ENCODE measurements at places on chromosomes 1 and 21. TPM values are rescaled to one million over a fixed set of nuclear protein-coding genes. Genes with fewer than 3 reads are reported as not detected.

DNA sequence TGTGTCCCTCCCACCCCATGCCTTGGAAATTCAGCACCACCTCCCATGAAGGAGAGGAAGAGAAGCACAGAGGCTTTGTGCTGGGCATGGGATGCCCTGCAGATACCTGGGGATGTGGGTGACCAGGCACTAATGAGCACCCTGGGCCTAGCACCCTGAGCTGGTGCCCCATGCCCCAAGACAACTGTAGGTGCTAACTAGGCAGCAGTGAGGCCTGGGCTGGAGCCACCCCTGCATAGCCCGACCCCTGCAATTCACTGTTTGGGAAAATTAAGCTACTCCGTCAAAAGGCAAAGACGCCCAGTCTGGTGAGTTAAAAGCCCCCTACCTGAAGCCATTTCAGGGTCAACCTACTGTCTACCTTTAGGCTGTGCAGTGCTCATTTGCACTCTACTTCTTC lies 5.4 kb downstream of the KCNA2 start:
- peaks cover 60% of the 10 kb centered on the region for H3K27me3 ChIP-seq
- H3K27ac ChIP-seq, result no peak overlapping the region
- no peak overlapping the region for H3K4me3 ChIP-seq
- H3K36me3 ChIP-seq, result no peaks in the 10 kb centered on the region
- no peak for DNase-seq

DNA sequence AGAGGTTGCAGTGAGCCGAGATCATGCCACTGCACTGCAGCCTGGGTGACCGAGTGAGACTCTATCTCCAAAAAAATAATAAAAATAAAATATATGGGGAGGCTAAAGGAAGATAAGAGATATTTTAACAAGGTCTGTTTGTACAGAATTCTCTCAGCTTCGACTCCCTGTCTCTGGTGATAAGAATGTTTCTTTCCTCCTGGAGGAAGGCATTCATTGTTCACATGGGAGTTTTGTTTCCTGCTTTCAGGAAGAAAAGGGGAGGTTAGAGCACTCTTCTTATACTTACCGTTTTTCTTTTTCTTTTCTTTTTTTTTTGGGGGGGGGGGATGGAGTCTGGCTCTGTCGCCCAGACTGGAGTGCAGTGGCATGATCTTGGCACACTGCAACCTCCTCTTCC lies 2.0 kb upstream of the NAXE start:
- no peak overlapping the region for H3K4me3 ChIP-seq
- DNase-seq, result no peak
- H3K27ac ChIP-seq, result no peak overlapping the region
- no peaks in the 10 kb centered on the region for H3K27me3 ChIP-seq

TMEM125 gene
- total RNA-seq, result 0.73 TPM

DNA sequence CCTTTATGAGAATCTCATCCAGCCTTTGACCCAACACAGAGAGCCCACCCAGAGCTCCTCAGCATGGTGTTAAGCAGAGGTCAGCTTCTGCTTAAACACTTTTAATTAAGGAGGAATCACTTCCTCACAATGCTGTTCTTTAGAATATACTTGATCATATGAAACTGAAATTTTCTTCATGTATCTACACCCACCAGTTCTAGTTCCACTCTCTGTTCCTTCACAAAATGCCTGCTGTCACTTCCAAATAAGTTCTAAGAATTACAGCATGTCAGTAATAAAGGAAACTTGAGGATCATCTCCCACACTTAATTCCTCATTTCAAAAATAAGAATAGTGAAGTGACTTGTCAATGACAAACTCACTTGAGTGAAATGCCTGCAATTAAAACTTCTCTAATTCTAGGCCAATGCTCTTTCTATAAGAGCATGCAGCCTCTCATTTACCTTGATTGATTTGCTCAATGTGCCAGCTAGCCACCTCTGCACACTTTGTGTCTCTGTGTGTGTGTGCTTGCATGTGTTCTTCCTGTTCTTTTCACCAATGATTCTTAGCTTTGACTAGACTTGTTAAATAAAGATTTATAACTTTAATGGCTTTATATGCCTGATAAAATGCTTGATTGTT lies 356.3 kb downstream of the PLPP3 start:
- no peak overlapping the region for H3K27ac ChIP-seq
- DNase-seq, result no peak
- no peak overlapping the region for H3K4me3 ChIP-seq
- H3K36me3 ChIP-seq, result no peaks in the 10 kb centered on the region
- H3K27me3 ChIP-seq, result no peaks in the 10 kb centered on the region

TTC22 gene
- not detected for total RNA-seq

GRCh38 chr1:108644984-108645383 lies 15.9 kb downstream of the HENMT1 start:
- no peaks in the 10 kb centered on the region for H3K4me1 ChIP-seq
- DNase-seq, result no peak
- H3K27ac ChIP-seq, result no peak overlapping the region

- H3K27me3 ChIP-seq, result no peaks in the 10 kb centered on the region
- H3K36me3 ChIP-seq, result no peaks in the 10 kb centered on the region
- DNase-seq, result no peak
- H3K27ac ChIP-seq, result no peak overlapping the region
Observed at GRCh38 chr1:100448366-100448765, 89.6 kb upstream of the GPR88 start.

DNA sequence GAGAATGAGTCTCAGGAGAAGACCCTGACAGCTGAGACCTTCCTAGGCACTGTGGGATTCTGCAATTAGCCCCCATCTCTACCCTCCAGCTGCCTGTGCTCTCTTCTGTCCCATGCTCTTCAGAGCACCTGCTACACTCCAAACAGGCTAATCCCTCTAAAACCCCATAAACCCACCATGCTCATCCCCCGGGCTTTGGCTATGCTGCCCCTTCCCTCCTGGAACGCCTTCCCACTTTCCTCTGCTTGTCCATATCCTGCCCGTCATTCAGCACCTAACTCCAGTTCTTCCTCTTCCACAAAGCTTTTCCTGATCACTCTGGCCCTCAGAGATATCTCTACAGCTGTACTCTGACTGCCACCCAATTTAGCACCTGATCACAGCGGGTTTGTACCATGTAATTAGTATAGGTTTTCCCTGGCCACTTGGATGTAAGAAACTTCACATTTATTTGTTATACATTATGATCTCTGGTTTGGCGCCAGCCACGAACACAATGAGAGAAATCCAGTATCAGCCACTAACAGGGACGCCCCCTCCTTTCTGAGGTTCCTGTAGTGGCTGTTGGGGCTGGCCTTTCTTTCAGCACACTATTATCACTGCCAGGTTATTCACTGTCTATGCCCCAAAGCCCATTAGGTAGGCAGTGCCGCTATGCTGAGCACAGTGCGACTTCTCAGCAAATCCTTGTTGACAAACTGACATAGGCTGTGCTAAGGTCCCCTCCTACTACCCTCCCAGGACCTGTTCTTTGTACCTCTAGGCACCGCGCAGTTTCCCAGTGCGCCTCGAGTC lies 45.1 kb downstream of the CDC7 start:
- no peaks in the 10 kb centered on the region for H3K27me3 ChIP-seq
- no peaks in the 10 kb centered on the region for H3K36me3 ChIP-seq
- H3K4me1 ChIP-seq, result peaks cover 5% of the 10 kb centered on the region
- no peak overlapping the region for H3K4me3 ChIP-seq
- no peak overlapping the region for H3K27ac ChIP-seq
- no peak for DNase-seq

NR5A2 gene
- not detected for total RNA-seq

RSBN1 gene
- total RNA-seq, result 30.2 TPM

SPRR2G gene
- total RNA-seq, result not detected

- no peaks in the 10 kb centered on the region for H3K27me3 ChIP-seq
- H3K4me1 ChIP-seq, result no peaks in the 10 kb centered on the region
- no peak overlapping the region for H3K27ac ChIP-seq
- H3K4me3 ChIP-seq, result no peak overlapping the region
- no peak for DNase-seq
Observed at GRCh38 chr1:119838236-119838635, 27.0 kb upstream of the REG4 start.

GRCh38 chr1:9338397-9339246 lies 45.9 kb downstream of the SPSB1 start:
- H3K4me3 ChIP-seq, result no peak overlapping the region
- H3K27ac ChIP-seq, result no peak overlapping the region
- no peaks in the 10 kb centered on the region for H3K36me3 ChIP-seq
- no peaks in the 10 kb centered on the region for H3K4me1 ChIP-seq

GRCh38 chr1:36440044-36440443 lies 10.2 kb downstream of the OSCP1 start:
- no peak overlapping the region for H3K4me3 ChIP-seq
- no peaks in the 10 kb centered on the region for H3K36me3 ChIP-seq
- no peak overlapping the region for H3K27ac ChIP-seq
- no peaks in the 10 kb centered on the region for H3K27me3 ChIP-seq
- peaks cover 8% of the 10 kb centered on the region for H3K4me1 ChIP-seq

UTS2 gene
- total RNA-seq, result not detected

FCMR gene
- total RNA-seq, result not detected
